Activated CD4-positive, alpha-beta T cell treated with anti-CD3 and anti-CD28 coated beads, Interleukin-2, amount 50 U/mL, for 24 hours (primary cell): ENCODE measurements at places on chromosomes 2 and 18.

DNA sequence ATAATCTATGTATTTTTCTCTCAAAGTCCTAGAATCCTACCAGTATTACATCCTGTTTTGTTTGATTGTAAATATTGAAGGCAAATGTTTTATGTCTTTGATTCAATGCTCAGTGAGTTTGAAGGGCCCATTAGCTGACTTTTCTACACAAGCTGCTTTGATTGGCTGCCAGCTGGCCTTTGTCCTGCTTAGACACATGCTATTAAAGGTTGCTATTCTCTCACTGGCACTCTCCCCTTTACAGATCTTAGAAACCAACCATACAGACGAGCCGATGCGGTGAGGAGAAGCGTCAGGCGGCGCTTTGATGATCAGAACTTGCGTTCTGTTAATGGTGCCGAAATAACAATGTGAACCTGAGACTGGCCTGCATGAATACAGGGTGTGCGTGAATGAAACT, 69.7 kb downstream of the PRPF40A start:
- DNase-seq: no peak

GRCh38 chr2:239234191-239235175, 166.3 kb downstream of the HDAC4 start:
- no peak for DNase-seq

GRCh38 chr2:20352230-20352578, 1.6 kb upstream of the PUM2 start:
- no peak for DNase-seq

DNA sequence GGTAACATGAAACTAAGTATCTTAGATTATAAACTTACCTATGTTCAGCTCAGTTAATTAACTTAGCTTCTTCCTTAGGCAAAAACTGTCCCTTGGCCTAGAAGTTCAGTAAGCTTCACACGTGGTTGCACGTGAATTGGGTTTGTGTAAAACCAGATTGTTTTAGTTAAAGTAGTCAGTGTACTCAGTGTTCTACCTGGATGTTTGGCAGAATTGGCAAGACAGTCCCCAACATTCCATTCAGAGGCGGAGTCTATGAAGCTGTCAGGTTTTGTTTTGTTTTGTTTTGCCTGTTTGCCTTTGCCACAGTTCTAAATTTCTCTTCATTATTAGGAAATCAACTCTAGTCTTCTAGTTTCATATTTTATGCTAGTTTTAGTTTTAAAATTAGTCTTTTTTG, 105.3 kb upstream of the ZEB2 start:
- no peak for DNase-seq

DNA sequence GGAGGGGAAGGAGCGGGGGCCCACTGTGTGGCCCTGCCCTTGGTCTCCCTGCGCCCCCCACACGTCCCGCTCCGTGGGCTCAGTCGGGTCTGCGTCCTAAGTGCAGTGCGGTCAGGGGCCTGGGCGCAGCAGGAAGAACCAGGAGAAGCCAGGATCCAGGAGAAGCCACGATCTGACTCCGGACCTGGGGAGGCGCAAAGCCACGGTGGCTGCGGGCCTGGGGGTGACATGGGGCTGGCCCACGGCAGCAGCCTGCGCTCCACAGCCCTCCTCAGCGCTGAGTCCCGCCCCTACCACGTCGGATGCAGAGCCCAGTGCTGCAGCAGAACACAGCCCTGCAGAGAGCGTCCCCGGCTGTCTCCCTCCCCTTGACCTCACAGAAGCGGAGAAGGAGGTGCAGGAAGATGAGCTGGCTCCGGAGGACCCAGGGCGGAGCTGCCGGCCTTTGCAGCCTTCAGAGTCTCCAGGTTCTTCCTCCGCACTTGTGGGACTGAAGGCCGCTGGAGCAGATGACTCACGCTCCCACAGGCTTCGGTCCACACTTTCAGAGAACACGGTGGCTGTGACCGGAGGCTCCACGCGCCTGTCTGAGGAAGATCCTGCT, 589.2 kb upstream of the SALL3 start:
- no peak for DNase-seq

GRCh38 chr2:175004730-175004979, 526 bp downstream of the CHN1 start:
- no peak for DNase-seq
